ENCODE measurements at places on chromosomes 3 and 15. TPM values are rescaled to one million over a fixed set of nuclear protein-coding genes. Genes with fewer than 3 reads are reported as not detected.

Gene QTRT2
- 14.6 TPM for total RNA-seq

Gene ISLR
- total RNA-seq, result 0.91 TPM

Gene SPINT1
- 506 TPM for total RNA-seq

Gene DUOXA1
- 64.0 TPM for total RNA-seq

Gene MUC4
- 11.1 TPM for total RNA-seq

DNA sequence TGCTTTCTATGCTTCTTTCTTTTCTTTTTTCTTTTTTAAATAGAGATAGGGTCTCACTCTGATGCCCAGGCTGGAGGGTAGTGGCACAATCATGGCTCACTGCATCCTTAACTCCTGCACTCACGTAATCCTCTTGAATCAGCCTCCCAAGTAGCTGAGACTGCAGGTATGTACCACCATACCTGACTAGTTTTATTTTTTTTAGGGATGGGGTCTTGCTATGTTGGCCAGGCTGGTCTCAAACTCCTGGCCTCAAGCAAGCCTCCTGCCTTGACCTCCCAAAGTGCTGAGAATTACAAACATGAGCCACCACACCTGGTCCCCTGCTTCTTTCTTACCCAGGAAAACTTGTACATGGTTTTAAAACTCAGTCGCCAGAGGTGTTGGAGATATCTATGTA is 24.2 kb upstream of the HDC start:
- H3K27ac ChIP-seq, result no peak overlapping the region
- H3K4me3 ChIP-seq, result no peak overlapping the region
- no peaks in the 10 kb centered on the region for H3K27me3 ChIP-seq
- no peak for DNase-seq
- H3K4me1 ChIP-seq, result no peaks in the 10 kb centered on the region

- peaks cover 7% of the 10 kb centered on the region for H3K36me3 ChIP-seq
- H3K27me3 ChIP-seq, result no peaks in the 10 kb centered on the region
- DNase-seq, result no peak
- peak overlapping the region; percentile 86 for H3K27ac ChIP-seq
- H3K4me3 ChIP-seq, result no peak overlapping the region
- peaks cover 38% of the 10 kb centered on the region for H3K4me1 ChIP-seq
Observed at GRCh38 chr15:41936649-41937567, 35.4 kb downstream of the EHD4 start.

GRCh38 chr3:77234004-77234403 is 194.1 kb downstream of the ROBO2 start:
- H3K4me3 ChIP-seq, result no peak overlapping the region
- no peaks in the 10 kb centered on the region for H3K27me3 ChIP-seq
- no peak overlapping the region for H3K27ac ChIP-seq
- DNase-seq, result no peak

DNA sequence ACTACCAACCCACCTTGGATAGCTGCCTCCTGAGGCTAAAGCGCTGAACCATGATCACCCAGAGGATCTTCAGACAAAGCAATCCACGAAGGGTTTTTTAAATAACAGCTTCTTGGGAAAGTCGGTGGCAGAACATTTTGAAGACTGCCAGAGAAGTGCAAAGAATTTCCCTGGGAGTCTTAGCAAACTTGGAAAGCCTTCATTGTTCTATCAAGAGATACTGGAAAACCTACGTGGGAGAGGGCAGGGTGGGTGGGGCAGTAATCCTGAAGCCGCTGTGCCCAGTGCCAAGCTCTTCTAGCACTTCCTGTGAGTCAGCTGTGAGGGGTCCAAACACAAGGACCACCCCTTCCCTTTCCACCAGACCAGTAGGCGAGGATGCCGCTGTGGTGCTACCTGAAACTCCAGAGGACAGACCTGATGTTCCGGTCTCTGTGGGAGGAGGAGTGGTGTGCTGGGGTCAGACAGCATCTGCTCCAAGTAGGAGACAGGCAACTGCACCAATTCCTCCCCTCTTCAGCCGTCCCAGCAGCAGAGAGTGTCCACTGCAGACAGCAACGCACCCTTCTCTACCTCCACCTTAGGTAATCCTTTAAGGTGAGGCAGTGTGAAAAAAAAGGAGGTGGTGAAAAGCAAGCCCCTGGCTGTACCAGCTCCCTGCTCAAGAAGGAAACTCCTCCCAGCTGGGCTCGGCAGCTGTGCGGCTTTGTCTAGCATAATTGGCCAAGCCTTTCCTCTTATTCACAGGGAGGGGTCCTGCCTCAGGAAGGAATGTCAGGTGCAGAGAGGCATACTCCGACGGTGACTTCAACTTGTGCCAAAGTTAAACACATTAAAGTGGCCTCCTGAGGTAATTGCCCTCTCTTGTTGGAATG is 99.0 kb downstream of the TMCC1 start:
- H3K4me1 ChIP-seq, result peaks cover 21% of the 10 kb centered on the region
- no peak for DNase-seq
- H3K27me3 ChIP-seq, result no peaks in the 10 kb centered on the region
- H3K4me3 ChIP-seq, result peak overlapping the region; percentile 33
- peaks cover 11% of the 10 kb centered on the region for H3K36me3 ChIP-seq
- H3K27ac ChIP-seq, result peak overlapping the region; percentile 90

GRCh38 chr15:74788683-74789151 is 6.8 kb downstream of the CSK start:
- DNase-seq, result no peak
- no peaks in the 10 kb centered on the region for H3K36me3 ChIP-seq
- H3K4me3 ChIP-seq, result peak overlapping the region; percentile 31
- H3K27me3 ChIP-seq, result no peaks in the 10 kb centered on the region

GRCh38 chr3:178206521-178206920 is 329.7 kb upstream of the KCNMB2 start:
- no peaks in the 10 kb centered on the region for H3K27me3 ChIP-seq
- no peaks in the 10 kb centered on the region for H3K36me3 ChIP-seq
- peak overlapping the region; percentile 36 for H3K27ac ChIP-seq
- H3K4me1 ChIP-seq, result no peaks in the 10 kb centered on the region
- no peak overlapping the region for H3K4me3 ChIP-seq

- no peaks in the 10 kb centered on the region for H3K27me3 ChIP-seq
- peaks cover 86% of the 10 kb centered on the region for H3K36me3 ChIP-seq
- H3K27ac ChIP-seq, result peak overlapping the region; percentile 47
- no peak for DNase-seq
- peaks cover 29% of the 10 kb centered on the region for H3K4me1 ChIP-seq
Observed at GRCh38 chr15:63332367-63333124, 49.1 kb downstream of the CA12 start.

Measured in esophagus squamous epithelium (tissue), 5 donors.